MM.1S (cell line): ENCODE measurements at places on chromosomes 12 and 14.
A peak's percentile ranks its signal among the peaks of the same experiment; 100 is the strongest.

- no peak for DNase-seq
These were observed 40.1 kb downstream of the STXBP6 start for GRCh38 chr14:25009891-25010290.

DNA sequence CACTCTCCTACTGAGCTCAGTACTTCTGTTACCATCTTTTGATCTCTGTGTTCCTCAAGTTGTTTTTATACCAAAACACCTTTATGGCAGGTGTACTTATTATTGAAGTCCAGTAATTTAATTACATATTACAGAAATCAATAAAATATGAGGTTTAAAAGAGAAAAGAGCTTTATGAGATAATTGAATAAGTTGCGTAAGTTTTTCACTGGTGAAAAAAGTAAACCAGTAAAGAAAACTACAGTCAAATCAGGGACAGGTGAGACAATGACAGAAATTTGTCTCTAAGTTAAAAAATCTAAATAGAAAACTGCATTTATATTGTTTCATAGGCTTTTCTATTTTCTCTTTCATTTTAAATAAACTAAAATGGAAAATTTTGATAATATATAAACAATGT, 29.1 kb upstream of the PTPRB start:
- DNase-seq = no peak

DNA sequence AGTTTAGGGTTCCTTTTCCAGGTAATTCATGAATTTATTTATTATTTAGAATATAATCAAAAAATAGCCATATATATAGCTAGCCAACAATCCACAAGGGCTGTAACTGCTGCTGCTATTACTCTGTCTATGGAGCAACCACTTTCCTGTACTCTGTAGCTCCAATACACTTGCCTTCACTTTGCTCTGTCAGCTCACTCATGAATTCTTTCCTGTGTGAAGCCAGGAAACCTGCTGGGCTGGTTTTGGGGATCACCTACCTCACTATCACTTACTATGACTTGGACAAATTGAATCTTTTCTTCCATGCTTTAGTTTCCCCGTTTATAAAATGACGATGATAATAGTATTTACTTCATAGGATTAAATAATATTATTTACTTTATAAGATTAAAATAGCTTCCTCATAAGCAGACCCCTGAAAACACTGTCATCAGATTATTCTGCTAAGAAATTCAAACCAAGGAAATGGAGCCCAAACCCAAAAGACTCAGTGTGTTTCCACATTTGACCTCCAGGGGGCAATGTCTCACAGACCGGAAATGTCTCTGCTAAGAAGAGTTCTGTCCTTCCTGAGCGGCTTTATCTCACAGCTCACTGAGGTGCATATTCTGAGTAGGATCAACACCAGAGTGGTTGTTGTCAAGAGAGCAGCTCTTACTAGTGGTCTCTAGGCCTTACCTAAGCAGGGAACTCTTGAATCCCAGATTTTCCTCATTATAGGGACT, 457.1 kb downstream of the DAD1 start:
- DNase-seq = peak; percentile 35

DNA sequence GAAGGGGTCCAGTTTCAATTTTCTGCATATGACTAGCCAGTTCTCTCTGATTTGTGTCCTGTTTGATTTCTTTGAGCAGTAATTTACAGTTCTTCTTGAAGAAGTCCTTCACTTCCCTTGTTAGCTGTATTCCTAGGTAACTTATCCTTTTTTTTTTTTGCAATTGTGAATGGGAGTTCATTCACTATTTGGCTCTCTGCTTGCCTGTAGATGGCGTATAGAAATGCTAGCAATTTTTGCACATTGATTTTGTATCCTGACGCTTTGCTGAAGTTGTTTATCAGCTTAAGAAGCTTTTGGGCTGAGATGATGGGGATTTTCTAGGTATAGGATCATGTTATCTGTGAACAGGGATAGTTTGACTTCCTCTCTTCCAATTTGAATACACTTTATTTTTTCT, 77.6 kb upstream of the NID2 start:
- DNase-seq = no peak

- DNase-seq = no peak
These were observed 118.9 kb upstream of the SFSWAP start for GRCh38 chr12:131591714-131592709.

GRCh38 chr14:41604721-41605531, 1.8 kb upstream of the LRFN5 start:
- no peak for DNase-seq
